ENCODE measurements at places on chromosomes 1 and 21.

DNA sequence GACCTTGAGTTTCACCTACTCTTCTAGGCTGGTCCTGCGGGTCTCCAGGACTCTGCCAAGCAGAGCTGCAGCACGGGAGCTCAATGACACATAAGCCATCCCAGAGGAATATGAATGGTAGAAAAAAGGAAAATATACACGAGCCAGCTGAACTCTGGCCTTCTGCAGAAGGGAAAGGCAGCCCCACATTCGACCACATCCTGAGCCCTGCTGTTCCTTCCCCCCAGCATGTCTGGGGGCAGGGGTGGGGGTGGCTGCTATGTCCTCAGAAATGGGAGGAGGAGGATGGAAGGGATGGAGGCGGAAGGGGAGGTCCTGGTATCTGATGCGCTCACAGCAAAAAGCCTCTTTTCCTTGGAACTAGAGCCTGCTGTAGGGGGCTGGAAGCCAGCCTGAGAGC lies 12.1 kb upstream of the KDF1 start:
- DNase-seq = no peak

DNA sequence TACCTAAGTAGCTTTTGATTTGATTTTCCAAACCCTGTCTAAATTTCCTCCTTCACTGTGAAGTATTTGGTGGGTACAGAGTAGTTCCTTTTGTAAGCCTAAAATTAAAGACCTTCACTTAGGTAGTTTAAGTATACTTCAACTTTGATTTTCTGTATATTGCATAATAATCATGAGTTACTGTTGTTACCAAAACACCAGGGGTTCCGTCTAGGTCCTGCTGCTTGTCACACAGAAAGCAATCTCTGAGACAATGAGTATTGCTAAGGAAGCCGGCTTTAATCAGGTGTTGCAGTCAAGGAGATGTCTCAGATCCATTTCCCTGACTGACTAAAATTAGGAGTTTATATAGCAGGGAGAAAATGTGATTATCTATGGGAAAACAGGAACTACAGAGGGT lies 15.3 kb downstream of the RPS6KC1 start:
- no peak for DNase-seq

GRCh38 chr1:158391099-158391498 lies 8.2 kb downstream of the OR10T2 start:
- DNase-seq = no peak

DNA sequence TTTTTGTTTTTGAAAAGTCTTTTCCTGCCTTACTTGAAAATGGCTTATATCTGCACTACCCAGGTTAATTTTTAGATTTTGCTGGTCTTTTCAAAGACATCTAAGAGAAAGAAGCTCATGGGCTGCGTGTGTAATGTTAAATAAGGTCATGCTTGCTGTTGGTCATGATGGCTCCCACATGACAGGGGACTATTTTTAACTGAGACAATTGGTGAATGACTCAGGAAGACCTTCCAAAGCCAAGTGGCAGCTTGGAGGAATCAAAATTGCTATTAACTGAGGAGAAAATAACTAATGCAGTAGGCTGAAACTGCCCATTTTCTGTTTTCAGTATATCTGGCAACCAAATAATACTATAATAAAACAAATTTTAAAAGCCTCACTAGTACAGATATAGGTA lies 117.1 kb upstream of the SPAG17 start:
- no peak for DNase-seq

GRCh38 chr21:42768324-42769121 lies 110.8 kb downstream of the WDR4 start:
- DNase-seq = no peak

DNA sequence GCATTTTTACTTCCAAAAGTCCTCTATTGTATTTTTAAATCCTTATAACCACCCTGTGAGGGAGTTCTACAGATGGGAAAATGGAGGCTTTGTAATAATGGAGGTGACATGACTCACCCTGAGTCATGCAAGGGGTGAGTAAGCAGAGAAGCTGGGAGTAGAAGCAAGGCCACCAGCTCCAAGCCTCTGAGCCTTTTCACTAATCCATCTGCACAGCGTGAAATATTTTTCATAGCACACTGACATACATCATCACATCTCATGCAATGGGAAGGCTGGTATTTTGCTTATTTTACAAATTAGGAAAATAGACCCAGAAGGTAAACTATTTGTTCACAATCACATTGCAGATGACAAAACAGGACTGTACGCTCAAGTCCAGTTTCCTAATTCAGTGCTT lies 96.9 kb downstream of the KCNH1 start:
- DNase-seq = no peak

DNA sequence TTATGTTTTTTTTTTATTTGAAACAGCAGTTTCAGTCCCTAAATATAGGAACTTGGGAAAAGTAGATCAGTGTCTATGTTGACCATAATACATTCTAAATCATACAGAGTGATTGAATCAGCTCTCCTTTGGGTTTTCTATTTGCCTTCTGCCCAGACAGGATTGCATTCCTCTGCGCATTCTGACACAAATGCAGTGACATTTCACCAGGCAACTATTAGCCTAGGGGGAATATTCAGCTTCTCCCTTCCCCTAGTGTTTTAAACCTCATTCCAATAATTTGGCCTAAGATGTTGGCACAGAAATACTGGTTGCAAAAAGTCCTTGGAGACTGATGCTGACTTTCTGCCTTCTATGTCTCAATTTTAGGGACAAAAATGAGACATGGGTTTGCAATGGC lies 172.8 kb downstream of the PTGER3 start:
- DNase-seq = no peak

- no peak for DNase-seq
Measured at GRCh38 chr1:53681351-53681976, 57.5 kb downstream of the GLIS1 start.

DNA sequence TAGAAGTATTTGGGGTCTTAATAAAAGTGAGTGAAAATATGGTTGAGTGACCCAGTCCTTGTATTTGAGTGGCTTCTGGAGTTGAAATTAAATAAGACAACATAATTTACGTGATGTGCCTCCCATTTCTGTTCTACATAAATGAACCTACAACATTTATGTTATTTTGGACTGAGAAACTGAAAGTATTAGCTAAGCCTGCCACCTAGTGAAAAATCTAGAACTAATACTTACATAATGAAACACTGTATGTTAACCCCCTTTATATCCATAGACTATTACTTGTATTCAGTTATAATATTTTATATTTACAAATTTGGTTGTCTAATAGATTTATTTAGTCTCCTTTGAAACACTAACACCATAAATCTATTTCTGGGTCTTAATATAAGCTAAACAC lies 298.9 kb downstream of the KCNT2 start:
- no peak for DNase-seq

GRCh38 chr1:176469450-176470010 lies 6.6 kb downstream of the PAPPA2 start:
- no peak for DNase-seq

DNA sequence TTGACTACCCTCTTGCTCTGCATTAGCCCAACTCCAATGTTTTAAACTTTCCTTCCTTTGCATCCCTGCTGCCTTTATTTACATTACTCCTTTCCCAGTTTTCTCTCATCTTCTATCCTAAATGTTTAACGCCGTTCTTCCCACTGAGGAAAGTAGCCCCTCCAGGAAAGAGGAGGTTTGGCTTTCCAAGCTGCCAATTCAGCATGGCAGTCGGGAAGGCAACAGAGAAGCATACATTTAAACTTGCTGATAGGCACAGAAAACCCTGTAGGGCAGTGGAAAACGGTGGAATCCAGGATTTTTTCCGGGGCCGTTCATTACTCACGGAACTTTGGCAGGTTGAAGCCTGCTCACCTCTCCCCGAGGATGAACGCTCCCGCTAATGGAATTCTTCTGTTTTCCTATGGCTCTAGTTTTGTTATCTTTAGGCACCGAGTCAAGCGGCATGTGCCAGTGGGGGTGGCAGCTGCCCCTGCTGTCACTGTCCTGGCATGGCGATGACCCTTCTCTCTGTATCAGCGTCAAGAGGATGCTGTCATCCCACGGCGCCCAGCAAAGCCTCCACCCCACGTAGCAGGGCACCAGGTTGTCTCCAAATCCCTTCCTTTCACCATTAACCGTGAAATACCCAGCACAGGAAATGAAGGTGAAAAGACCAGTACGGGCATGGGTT lies 48.3 kb downstream of the ZBTB18 start:
- no peak for DNase-seq

- no peak for DNase-seq
Measured at GRCh38 chr1:109996476-109996875, 11.9 kb downstream of the AHCYL1 start.

GRCh38 chr1:7187112-7187493 lies 401.8 kb downstream of the CAMTA1 start:
- no peak for DNase-seq

DNA sequence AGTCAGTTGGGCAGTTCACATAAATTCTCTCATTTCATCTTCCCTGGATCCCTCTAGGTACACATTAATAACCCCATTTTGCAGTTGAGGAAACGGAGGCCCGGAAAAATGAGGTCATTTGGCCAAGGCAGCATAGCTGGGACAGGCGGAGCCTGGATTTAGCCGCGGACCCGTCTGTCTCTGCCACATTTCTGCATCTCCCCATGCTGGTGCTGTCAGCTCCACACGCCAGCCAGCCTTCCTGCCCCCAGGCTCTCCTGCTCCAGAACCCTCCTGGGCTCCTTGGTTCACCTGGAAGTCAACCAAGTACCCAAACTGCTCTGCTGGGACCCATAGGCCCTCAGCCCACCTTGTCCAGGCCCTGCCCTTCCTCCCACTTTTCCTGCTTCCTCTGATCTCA lies 7.6 kb downstream of the FOXO6 start:
- DNase-seq = no peak

DNA sequence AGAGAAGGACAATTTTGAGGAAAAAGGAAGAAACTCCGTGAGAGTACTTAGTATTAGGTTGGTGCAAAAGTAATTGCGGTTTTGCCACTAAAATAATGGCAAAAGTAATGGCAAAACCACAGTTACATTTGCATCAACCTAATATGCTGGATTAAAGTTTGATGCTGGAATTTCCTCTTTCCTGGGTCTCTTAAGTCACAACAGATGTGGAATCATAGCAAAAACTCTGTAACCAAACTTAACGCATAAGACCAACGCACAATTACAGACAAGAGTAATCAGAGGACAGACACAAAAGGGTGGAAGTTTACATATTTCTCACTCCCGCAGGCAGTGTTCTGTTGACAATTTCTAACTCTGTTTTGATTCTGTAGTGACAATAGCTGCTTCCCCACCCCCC lies 182.4 kb downstream of the BACH1 start:
- no peak for DNase-seq

Data from stimulated activated CD8-positive, alpha-beta memory T cell treated with anti-CD3 and anti-CD28 coated beads, Interleukin-4, amount 100 ng/mL, for 1 hour (primary cell).